ENCODE measurements at places on chromosomes 3 and 15.

GRCh38 chr15:31341071-31341470, 14.4 kb downstream of the KLF13 start:
- DNase-seq, result no peak

GRCh38 chr3:25469558-25469957, 41.5 kb downstream of the RARB start:
- DNase-seq, result no peak

GRCh38 chr3:87805670-87806069, 253.1 kb downstream of the CGGBP1 start:
- DNase-seq, result no peak

GRCh38 chr3:129314386-129315222, 35.9 kb downstream of the HMCES start:
- DNase-seq, result peak; percentile 95

DNA sequence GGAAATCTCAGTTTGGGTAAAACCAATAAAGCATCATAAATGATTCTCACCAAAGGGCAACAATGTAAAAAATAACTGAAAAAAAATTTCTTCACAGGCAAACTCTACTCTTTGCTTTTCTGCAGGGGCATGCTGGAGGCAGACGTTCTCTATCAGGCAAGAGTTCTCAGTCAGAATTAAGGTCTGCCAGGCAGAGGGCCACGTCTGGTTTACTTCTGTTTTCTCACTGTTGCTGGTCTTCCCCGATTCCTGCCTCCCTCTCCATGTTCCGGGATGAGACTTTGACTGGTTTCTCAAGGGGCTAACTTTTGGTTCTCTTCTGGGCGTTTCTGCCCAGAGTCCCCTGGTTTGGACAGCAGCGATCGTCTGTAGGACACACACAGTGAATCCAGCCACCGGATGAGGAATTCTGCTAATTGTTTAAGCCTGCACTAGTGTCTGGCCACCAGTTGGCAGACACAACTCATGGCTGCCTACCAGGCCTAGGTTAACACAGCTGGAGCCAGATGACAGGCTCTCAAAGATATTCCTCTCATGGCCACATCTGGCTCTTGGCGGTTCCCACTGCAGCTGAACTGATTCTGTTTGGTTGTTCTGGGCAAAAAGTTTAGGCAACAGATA, 273.1 kb downstream of the FOXP1 start:
- DNase-seq, result no peak

DNA sequence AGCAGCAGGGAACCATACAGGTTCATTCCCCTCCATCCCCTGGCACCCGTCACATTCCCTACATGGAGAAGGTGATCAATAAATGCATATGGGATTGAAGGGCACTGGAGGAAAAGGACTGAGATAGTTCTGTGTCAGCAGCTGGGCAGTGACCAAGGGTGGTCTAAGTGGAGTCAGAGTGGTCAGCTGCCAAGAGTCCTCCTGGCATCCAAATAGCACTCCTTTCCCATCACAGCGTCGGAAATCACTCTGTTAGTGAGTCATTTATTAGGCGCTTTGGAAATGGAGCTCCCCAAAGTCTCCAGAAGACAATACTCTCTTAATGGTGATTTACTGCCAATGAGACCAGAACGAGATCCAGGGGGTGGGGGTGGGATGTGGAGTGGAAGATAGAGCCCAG, 6.8 kb upstream of the TRH start:
- no peak for DNase-seq

DNA sequence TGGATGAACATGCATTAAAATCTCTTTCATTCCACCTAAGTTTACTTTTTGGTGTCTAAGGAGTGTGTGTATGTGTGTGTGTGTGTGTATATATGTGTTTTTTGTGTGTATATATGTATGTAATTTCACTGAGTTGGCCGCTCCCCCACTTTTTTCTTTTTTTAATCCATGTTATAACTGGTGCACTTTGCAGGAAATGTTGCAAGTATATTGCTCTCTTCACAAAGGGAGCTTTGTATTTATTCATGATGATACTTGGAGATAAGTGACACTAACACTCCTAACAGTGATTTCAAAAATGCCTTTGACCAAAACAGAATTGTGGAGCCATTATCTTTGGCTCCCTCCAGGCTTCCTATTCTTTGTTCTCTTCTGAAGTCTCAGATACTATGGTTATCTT, 95.8 kb downstream of the FNDC3B start:
- no peak for DNase-seq

- no peak for DNase-seq
These were observed 60.1 kb downstream of the MGLL start for GRCh38 chr3:127762077-127762786.

DNA sequence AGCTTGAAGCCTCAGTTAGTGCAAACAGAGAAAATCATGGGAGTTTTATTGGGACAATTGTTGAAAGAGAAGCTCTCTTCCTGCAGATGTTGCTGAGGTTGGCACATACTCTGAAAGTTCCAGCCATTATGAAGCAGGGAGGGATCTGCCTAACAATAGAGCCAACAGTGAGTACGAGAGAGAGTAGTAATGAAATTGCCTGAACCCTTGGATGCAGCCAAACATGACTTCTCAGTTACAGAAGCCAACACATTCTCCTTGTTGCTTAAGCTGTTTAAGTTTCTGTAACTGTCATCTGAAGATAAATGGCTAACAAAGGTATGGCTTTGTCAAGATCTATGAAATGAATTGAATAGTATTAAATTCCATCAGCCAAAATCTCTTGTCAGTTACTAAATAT, 211.0 kb upstream of the TTC14 start:
- DNase-seq, result no peak

Data from right atrium auricular region (tissue), 2 donors.